ENCODE measurements at places on chromosomes 6 and 20.

- DNase-seq: no peak
These were observed 122.7 kb upstream of the AGPAT4 start for GRCh38 chr6:161396539-161396938.

GRCh38 chr6:128303870-128304269 lies 216.5 kb downstream of the PTPRK start:
- no peak for DNase-seq

DNA sequence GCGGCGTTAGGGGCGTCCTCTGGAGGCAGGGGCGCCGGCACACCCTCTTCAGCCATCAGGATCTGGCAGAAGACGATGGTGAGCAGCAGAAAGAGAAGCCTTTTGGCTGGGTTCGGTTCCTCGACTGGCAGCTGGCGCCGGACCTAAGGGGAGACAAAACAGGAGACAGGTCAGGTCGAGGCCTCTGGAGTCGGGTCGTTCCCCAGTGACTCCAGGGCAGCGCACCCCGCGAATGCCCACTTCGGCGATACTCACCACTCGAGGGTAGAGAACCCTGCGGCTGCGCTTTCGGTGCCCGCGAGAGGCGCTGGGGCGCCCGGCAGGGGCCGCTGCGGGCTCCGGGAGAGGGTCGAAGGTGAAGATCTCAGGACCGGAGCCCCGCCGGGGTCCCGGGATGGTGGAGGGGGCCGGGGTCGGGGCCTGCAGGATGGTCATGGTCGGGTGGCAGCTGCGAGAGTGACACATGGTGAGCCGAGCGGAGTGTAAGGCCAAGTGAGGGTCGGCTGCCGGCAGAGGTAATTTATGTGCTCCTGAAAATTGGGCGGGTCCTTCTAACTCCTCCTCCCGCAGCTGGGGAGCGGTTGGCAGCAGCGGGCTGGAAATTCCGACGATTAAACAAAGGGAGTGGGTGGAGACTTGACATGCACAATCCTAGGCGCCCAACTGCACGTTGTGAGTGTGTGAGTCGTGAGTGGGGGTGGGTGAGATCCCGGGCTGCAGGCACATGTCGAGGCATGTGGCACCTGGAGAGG lies at the start of gene IER3:
TSS of gene IER3 (minus strand) at position 494 of the 752 bp plus-strand sequence. CDS start at position 465, 29 bp downstream.
- peak; percentile 93 for DNase-seq

- peak; percentile 58 for DNase-seq
These were observed 681 bp downstream of the DIDO1 start for GRCh38 chr20:62925420-62926228.

GRCh38 chr6:3409699-3410384 lies 47.0 kb downstream of the SLC22A23 start:
- peak; percentile 74 for DNase-seq

DNA sequence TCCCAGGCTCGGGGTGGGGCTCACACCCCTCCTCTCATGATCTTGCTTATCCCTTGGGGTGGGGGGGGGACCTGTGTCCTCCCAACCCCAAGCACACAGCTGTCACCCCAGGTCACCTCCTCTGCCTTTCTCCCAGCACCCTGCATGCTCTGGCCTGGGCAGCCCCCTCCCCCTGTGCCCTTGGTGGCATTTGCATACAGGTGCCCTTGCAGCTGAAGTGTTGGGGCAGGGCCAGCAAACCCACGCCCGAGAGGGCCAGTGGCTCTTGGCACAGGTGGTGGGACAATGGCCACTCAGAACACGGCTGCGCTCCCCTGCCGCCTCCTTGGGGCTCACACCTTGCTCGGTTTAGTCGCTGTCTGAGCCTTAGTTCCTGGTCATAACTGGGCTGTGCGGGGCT lies 11.3 kb upstream of the MYT1 start:
- DNase-seq: no peak

DNA sequence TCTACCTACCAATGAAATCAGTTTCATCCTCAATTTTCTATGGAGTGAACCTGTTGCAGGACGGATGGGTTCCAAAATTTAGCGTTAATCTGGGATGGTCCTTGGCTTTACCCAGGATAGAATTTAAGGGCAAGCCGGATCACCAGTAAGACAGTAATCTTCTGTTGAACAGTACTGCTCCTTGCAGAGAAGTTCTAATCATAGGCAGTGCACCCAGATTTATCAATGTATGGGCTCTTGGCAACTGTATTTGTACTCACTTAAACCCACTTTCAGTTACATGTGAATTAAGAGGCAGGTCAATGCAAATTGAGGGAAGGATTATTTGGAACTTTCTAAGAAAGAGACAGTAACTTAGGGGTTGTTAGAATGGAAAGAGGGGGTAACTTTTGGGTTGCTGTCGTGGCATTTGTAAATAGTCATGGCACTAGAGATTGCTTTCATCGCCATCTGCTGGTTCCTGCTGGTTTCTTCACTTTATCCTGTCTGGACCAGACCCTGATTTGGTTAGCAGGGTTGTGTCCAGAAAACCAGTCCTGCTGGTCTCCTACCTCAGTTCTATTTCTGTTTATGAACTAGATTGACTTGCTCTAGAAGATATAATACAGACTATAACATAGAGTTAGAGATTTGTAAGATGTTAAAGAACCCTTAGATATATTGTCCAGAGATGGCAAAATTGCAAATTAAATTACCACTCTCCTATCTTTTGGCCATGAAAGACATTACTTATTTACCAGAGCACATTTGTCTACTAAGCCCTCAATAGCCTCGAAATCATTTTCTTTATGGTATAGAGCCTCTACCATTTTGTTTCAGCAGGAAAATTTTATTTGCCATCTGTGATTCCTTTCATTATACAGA lies 646.3 kb downstream of the UTRN start:
- no peak for DNase-seq

GRCh38 chr20:38674765-38675133 lies 49.5 kb upstream of the SLC32A1 start:
- no peak for DNase-seq

DNA sequence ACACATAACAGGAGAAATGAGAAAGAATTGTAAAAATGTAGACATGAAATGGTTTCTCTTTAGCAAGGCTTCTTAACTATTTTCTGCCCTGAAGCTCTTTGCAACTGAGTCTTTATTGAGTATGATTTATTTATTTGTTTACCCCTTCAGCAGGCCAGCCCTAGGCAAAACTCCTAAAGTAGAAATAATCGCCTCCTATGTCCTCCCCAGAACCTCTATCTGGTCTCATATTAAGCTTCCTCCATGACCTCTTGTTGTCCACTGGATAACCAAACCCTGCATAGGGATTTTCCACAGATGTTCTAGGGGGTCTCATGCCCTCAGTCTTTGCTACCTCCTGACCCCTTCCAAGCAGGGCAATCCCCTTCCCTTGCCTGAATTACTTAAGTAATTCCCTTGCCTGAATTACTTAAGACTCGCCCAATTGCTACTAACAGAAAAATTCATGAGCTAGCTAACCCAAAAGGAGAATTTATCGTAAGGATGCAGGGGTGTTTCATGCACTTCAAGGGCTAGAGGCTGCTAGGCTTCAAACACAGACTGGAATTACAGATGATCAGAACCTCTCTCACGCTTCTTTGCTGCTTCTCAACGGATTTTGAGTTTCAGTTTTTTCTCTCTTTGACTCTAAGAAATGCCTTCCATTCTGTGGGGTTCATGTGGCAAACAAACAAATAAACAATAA lies 425.9 kb upstream of the RNF217 start:
- no peak for DNase-seq

DNA sequence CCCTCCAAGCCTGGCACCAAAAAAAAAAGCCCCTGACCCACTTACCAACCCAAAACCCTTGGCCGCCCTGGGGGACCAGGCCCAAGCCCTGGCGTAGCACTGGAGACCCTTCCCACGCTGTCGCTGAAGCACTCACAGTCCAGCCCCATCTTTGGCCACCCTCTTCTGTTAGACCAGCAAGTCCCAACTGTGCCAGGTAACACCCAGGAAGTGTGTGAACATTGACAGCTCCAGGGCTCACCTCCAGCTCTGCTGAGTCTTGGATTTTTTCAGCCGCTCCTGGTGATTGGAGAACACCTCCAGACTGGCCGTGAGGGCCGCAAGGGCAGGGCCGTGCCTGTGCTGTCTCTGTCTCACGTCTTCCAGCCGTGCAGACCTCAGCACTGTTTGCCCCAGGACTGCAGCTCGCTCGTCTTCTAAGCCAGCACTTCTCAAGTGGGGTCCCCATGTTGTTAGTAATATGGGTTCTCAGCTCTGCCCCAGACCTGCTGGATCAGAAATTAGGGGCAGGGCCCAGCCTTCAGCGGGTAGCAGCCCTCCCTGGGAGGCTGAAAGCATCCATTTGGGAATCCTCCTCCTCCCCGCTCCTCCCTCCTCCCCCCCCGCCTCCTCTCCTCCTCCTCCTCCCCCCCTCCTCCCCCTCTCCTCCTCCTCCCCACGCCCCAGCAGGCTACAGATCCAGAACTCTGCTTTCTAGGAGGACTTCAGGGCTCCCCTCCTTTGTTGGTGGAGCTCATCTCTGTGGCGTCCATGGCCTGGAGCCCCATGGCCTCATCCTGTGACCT lies 18.1 kb downstream of the NPEPL1 start:
- no peak for DNase-seq

DNA sequence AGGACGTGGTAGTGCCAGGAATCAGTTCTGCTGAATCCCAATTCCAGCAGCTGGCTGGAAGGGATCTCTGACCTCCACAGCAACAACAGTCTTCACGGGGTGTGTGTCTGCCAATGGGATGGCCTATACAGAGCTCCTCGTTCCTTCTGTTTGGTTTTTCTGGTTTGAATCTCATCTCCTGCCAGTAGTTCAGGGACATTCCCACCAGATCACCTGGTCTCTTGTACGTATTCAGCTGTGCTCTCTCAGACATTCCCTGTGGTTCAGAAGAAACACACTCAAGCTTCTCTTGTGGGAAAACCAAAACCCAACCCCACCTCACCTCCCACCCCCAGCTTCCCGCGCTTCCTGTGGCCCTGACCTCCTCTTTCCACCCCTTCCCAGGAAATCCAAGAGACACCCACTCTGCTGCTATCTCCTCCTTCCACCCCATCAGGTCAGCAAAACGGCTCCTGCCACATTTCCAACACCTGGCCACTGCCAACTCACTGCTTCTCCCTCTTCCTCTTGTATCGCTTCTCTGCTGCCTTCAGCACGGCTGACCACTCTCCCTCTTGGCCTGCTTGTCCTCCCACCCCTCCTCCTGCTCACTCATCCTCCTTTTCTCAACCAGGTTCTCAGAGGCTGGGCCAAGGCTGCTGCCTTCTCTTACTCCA lies 63.3 kb upstream of the PTGIS start:
- no peak for DNase-seq

DNA sequence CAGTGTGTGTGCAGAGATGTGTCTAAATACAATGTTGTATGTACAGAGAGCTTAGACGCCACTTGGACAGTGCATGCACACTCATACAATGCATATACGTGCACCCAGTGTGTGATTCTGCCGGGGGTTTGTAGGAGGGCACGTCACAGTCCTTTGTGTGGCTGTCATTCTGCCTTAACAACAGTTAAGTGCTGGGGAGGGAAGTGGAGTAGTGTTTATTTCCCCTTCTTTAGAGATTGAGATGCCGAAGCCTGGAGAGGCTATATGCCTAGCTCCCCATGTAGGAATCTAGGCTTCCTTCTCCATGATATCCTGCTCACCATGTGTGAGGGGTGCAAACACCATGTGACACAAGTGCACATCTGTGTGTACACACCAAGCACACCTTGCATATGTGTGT lies 38.2 kb downstream of the MDFI start:
- no peak for DNase-seq

GRCh38 chr6:21079468-21080048 lies 514.0 kb upstream of the SOX4 start:
- no peak for DNase-seq

DNA sequence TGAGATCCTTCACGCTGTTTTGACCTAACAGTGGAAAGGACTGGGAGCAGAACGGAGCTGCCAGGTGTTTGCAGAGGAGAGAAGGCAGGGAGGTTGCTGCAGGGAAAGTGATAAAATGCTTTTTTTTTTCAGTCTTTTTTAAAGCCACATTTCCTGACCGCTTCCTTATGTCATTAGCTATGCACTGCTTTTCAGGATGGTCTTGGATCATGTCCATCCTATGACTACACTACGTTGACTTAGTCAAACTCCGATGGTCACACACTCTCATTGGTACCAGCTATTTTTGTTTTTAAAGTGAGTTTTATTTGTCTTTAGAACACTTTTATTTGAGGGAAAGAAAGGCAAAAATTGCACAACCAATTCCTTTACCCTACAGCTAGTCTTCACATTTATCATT lies 89.2 kb upstream of the EXOC2 start:
- DNase-seq: no peak

DNA sequence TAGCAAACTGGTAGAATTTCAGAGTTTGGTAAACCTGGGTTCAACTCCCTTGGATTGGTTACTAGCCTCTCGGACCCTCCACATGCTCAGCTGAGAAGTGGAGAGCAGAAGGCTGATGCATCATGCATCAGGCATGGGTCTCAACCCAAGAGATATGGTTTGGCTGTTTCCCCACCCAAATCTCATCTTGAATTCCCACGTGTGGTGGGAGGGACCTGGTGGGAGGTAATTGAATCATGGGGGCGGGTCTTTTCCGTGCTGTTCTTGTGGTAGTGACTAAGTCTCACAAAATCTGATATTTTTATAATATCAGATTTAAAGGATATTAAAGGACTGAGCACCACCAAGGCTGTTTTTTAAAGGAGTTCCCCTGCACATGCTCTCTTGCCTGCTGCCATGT lies 75.1 kb downstream of the PPP1R3G start:
- no peak for DNase-seq

GRCh38 chr6:34355889-34356288 lies 36.6 kb downstream of the NUDT3 start:
- no peak for DNase-seq

- DNase-seq: no peak
These were observed 45.7 kb downstream of the MYLIP start for GRCh38 chr6:16174416-16175078.

DNA sequence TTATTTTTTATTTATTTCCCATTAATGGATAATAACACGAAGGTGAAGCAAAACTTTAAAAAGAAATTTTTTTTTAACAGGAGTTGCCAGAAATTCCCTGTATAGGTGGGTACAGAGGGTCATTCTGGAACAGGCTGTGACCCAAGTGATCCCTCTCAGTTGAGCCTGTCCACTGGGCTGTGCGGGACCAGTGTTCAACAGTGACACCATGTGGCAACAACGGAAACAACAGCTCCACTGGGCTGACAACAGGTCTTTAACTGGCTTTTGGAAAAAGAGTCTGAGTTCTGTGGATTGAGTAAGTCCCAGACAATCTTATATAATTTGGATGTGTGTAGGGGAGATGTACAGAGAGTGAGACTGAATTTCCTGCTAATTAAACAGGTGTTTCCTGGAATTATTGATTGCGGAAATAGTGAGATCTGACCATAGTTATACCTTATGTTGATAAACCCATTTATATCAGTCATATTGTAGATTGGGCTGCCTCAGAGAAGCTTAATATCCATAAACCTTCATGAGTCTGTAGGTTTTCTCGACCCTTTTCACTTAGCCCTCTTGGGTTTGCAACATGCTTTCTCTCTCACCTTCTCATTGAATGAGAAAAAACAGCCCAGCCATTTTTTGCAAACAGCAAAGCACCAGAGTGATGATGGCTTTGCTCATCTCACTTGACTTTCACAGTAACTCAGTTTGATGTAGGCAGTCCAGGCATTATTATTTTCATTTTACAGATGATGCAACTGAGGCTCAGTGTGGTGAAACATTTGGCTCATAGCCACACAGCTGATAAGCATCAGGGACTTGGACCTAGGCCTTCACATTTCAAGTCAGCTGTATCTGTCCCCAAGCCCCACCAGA lies 17.5 kb downstream of the KIAA1755 start:
- no peak for DNase-seq

Data from mucosa of descending colon (tissue), 3 donors.